ENCODE measurements at places on chromosomes 16 and 17.

- no peak for DNase-seq
Observed at GRCh38 chr16:19850131-19850817, 34.4 kb downstream of the GPRC5B start.

- DNase-seq = no peak
Observed at GRCh38 chr17:8062807-8063483, 24.1 kb downstream of the ALOX15B start.

- DNase-seq = no peak
Observed at GRCh38 chr16:31496670-31497069, 11.5 kb downstream of the RUSF1 start.

DNA sequence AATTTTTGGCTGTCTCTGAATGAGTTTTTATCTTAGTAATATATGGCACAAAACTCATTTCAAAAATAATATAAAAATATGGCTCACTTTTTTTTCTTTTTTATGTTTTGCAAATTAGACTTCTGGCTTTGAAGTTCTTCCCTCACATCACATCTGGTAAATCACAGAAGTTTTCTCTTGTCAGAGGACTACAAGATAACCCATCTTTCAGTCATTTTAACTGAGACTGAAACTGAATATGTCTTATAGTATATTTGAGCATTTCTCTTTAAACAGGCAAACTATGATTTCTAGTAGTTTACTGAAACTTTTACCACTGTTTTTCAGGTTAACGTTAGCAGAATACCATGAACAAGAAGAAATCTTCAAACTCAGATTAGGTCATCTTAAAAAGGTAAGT is 51.1 kb upstream of the MRC2 start:
- no peak for DNase-seq

DNA sequence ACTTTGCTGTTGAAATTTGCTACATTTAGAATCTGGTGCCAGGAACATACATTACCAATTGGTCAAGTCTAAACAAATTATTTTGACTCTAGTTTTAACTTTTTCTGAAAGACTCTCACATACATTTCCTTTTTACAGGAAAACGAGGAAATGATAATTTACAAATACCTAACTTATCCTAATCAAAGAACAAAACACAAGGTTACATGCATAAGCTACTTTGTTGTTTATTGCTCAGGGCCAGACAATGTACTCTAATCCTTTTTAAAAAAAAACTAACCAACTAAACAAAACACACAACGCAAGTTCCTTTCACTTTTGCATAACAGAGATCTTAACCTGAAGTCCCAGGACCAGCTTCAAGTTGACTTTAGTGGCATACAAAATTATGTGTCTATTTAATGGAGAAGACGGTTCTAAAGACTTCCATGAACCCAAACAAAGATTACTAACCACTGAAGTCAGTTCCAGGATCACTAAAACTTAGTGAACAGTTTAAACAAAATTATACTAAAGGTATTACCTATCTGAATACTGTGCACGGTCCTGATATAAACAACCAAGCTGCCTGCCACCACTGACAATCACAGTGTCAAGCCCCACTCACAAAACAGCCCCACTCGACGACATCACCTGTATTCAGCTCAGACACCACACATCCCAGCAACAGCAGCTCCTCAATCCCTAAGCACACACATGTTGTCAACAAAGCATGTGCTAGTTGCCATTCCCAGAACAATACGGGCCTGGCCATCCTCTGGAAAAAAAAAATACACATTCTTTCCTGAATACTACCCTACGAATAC is 1.9 kb downstream of the ZNF652 start:
- no peak for DNase-seq

GRCh38 chr16:84585886-84586285 is 32.0 kb downstream of the COTL1 start:
- DNase-seq = no peak

GRCh38 chr17:39212841-39213480 is 12.8 kb downstream of the STAC2 start:
- no peak for DNase-seq

GRCh38 chr16:87840271-87840978 is 28.9 kb downstream of the SLC7A5 start:
- no peak for DNase-seq

- DNase-seq = no peak
Observed at GRCh38 chr17:15413101-15413771, 54.2 kb downstream of the CDRT4 start.

DNA sequence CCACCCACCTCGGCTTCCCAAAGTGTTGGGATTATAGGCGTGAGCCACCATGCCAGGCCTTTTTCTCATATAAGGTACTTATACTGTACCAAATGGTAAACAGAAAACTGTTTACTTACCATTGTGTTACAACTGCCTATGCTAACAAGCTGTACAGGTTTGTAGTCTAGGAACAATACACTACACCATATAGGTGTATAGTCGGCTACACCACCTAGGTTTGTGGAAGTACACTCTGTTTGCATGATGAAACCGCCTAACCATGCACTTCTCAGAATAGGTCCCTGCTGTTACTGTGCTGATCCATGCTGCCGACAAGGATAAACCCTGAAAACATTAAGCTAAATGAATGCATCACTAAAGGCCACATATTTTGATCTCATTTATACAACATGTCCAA is 18.9 kb downstream of the DNAJA2 start:
- DNase-seq = no peak

GRCh38 chr17:59437791-59438281 is 106.4 kb downstream of the YPEL2 start:
- DNase-seq = no peak

- no peak for DNase-seq
Observed at GRCh38 chr17:37310940-37311339, 64.8 kb upstream of the C17orf78 start.

- no peak for DNase-seq
Observed at GRCh38 chr16:87094556-87094865, 222.7 kb downstream of the C16orf95 start.

DNA sequence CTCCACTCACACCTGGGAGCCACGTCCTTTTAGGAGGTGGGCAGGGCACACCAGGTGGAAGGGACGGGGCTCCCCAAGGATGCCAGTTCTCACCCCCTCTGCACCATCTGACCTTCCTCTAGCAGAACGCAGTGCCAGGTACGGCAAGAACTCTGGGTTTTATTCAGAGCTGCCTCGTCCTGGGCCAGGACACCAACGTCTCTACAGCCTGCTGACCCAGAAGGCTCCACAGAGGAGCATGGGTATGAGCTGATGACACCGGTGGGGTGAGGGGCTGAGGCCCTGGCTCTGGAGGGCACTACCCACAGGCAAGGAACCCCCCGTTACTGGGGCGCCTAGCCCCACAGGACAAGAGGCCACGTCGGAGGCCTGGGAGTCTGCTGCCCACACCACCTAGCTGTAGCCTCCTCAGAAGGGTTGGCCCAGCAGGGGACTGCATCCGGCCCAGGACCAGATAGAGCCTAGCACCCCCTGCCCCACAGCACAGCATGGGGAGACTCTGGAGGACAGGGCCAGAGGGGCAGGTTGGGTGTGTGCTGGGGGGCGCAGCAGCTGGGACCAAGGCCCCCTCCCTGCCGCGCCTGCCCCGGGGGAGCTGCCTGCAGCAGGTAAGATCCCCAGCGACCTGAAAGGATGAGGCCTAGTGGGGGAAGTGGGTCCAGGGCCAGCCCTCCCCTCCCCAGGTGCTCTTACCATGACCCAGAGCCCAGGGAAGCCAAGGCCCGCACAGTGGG is 13.9 kb downstream of the BCAR1 start:
- no peak for DNase-seq
